ENCODE measurements at places on chromosomes 11 and 22. TPM values are rescaled to one million over a fixed set of nuclear protein-coding genes. Genes with fewer than 3 reads are reported as not detected.

The BTG4 gene
- not detected for total RNA-seq

The HTR3A gene
- total RNA-seq, result not detected

The CEP126 gene
- total RNA-seq, result 0.97 TPM

The LUZP2 gene
- under 0.01 TPM for total RNA-seq

The RRP7A gene
- total RNA-seq, result 24.5 TPM

The OR51D1 gene
- total RNA-seq, result not detected

The TMPRSS5 gene
- under 0.01 TPM for total RNA-seq

The RASD2 gene
- total RNA-seq, result not detected

The GLYAT gene
- not detected for total RNA-seq

The TEX54 gene
- not detected for total RNA-seq

The BIK gene
- 0.86 TPM for total RNA-seq

The PPFIBP2 gene
- total RNA-seq, result 9.7 TPM

The RANBP1 gene
- 206 TPM for total RNA-seq

The OR52A1 gene
- total RNA-seq, result not detected

The FREY1 gene
- 0.43 TPM for total RNA-seq

The DRD2 gene
- total RNA-seq, result not detected

The ACR gene
- not detected for total RNA-seq

The CHORDC1 gene
- total RNA-seq, result 43.2 TPM

The OR8D4 gene
- total RNA-seq, result not detected

The DDTL gene
- 3.0 TPM for total RNA-seq

The MMP8 gene
- total RNA-seq, result under 0.01 TPM

All from fibroblast of villous mesenchyme (primary cell).